Activated T-helper 17 cell treated with anti-CD3 and anti-CD28 coated beads, Interleukin-2, amount 50 U/mL, for 72 hours (primary cell): ENCODE measurements at places on chromosomes 7 and 10. TPM values are rescaled to one million over a fixed set of nuclear protein-coding genes. Genes with fewer than 3 reads are reported as not detected.
A peak's percentile ranks its signal among the peaks of the same experiment; 100 is the strongest.

DNA sequence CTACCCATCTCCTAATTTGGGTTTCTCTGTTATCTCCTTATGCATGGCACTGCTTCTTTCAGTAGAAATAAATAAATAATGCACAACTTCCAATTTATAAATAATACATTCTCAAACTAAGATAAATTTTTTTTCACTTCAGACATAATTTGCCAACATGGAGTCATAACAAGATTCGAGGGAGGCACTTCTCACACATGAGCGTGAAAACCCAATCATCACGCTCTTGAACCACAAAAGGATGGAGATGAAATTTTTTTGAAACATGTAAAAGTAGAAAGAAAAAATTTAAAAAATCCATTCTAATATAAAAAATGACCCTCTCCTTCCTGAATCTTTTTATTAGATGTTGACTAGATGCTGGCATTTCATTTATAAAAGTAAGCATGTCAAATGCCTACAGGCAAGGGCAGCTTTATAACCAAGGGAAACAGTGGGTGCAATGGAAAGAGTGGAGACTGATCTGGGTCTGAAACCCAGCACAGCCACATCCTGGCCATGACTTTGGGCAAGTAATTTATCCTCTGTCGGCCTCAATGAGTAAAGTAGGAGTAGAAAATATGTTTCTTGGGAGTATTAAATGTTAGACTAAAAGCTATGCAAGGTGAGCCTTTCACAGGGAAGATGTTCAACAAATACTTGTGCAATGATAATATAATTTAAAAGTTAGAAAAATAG is 185.0 kb downstream of the STK31 start:
- ATAC-seq, result peak; percentile 43

- ATAC-seq, result peak; percentile 19
Observed at GRCh38 chr7:5661942-5662341, 119.5 kb downstream of the RNF216 start.

Gene SMO
- total RNA-seq, result 0.08 TPM

DNA sequence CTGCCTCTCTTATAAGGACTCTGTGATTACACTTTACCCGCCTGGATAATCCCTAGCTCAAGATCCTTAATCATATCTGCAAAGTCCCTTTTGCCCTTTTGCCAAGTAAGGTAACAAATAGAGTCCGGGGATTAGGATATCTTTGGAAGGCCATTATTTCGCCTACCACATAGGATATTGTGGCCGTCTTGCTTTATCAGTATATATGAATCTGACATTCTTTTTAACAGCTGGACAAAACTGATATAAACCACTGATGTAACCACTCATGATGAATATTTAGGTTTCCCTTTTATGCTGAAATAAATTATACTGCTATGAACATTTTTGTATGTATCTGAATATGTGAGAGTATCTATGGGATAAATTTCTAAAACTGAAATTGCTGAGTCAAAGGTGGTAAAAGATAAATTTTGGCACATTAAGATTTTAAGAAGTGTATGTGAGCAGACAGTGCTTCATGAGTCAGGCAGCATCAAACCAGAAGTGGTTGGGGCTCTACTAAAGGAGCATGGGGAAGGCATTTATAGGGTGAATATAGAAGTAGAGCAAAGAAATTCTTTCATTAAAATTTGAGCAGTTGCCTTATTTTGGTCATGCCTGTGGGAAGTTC is 44.7 kb downstream of the AVL9 start:
- peak; percentile 71 for ATAC-seq

DNA sequence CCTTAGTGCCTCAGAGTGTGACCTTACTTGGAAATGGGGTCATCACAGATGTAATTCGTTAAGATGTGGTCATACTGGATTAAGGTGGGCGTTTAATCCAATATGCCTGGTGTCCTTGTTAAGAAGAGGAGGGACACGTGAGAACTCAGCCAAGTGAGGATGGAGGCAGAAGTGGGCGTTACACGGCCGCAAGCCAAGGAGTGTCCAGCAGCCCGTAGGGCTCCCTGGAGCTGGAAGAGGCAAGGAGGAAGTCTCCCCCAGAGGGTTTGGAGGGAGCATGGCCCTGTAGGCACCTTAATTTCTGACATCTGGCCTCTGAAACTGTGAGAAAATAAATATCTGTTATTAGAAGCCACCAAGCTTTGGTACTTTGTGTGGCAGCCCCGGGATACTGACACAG is 21.3 kb downstream of the DOCK1 start:
- ATAC-seq, result no peak

DNA sequence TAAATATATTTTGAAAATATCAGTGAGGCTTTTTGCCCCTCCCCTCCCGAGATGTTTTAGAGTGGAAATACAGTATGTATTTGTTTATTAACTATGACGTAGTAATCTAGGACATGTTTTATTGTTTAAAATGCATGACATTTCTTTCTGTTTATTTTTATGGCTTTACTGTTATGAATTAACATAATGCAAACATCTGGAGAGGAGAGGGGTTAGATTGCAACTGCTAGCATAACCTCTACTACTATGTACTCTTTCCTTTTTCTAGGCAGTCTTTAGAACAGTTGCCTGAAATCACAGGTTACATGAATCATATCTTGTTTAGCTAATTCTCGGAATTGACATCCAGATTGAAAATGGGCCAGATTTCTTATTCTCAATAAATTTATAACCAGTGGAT is 7.4 kb downstream of the BTAF1 start:
- ATAC-seq, result no peak

DNA sequence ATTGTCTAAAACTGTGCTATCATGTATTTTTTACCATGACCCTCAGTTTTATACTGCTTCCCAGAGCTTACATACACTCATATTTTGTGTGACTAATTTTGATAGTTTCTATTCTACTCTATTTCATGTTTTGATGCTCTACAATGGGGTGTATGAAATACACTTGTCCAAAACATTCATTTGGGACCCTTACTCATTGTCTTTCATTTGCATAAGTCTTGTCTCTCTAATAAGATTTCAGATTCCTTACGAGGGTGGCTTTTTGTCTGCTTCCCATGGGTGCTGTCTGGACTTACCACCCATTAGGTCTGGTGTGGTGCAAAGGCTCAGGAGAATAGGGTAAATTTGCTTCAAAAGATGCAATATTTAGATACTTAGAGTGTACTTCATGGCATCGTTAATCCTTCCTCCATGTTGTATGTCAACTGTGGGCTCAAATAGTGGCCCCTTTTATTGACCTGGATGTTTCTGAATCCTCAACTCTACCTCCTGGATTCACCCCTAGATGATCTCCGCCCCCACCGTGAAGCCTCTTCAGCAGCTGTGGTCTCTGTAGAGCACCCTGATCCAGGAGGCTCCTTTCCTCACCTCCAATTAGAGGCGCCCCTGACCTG is 3.6 kb upstream of the GIMAP5 start:
- ATAC-seq, result peak; percentile 58

- no peak for ATAC-seq
Observed at GRCh38 chr7:85074992-85075391, 111.9 kb downstream of the SEMA3D start.

GRCh38 chr7:53475776-53476175 is 440.3 kb downstream of the POM121L12 start:
- no peak for ATAC-seq

Gene MSRB2
- total RNA-seq, result 14.2 TPM

Gene MALRD1
- total RNA-seq, result not detected

DNA sequence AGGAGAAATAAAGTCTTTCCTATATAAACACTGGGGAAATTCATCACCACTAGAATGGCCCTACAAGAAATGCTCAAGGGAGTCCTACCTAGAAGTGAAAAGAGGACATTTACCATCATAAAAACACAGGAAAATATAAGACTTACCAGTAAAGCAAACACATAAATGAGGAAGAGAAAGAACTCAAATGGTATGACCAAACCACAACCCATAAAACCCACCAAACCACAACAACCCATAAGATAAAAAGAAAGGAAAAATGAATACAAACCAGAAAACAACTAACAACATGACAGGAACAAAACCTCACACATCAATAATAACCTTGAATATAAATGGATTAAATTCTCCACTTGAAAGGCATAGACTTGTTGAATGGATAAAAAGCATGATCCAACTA is 71.9 kb upstream of the DIP2C start:
- no peak for ATAC-seq

DNA sequence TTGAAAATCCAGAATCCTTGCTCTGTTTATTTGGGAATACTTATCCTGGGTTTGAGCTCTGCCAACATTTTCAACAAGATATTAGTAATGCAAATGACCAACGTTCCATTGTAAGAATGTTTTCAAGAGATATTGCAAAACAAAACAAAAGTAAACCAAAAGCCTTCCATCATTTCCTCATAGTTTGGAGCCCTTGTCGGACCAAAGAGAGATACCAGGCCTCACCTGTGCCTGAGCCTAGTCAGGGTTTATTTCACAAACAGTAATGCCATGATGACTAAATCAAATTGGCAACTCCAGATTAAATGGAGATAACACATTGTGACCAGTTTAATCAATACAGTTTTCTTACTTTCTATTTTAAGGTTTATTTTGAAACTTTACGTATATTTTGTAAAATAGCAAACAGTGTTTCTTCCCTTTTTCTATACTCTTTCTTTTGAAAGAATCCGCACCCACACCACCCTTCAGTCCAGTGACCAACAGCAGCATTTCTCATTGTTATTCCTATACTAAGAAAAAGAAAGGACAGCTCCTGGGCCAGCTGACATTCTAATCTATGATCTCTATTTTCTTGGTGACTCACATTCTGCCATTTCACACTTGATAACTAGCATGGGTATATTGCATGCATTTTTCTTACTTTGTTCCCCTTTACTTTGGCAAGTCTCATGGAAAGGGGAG is 168.5 kb upstream of the MEOX2 start:
- no peak for ATAC-seq

GRCh38 chr10:67573484-67573883 is 122.5 kb downstream of the CTNNA3 start:
- no peak for ATAC-seq

DNA sequence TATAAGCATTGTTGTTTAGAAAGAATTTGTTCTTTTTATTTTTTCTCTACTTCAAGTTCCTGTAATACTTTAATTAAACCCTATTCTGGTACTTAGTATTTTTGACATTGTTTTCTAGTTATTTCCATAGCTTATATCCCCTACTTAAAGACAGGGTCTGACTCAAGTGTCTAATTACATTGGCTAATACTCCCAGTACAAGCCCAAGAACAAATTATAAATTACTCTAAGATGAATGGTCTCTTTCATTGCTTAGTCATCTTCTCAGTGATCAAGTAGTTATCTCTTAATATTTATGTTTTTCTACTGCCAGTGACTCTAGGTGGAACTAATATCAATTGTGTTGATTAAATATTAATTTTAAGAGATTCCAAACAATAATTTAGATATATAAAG is 21.6 kb downstream of the AHR start:
- no peak for ATAC-seq

Gene CCDC7
- 53.7 TPM for total RNA-seq

DNA sequence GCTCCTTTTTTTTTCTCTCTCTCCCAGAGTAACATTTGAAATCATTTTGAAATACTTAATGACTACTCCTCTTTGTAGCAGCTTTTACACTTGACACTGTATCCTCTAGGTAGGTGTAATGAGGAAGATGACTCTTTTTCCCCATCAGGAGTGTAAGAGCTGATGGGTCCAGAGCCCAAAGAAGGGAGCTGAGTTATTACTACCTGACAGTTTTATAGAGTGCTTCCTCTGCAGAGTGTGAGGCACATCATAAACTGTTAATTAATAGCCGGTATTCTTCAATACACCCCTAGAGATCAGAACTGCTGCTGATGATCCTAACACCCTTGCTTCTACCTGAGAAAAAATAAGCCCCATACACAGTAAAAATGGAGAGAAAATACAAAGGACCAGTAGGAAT is 279.8 kb upstream of the SEMA3A start:
- ATAC-seq, result no peak

DNA sequence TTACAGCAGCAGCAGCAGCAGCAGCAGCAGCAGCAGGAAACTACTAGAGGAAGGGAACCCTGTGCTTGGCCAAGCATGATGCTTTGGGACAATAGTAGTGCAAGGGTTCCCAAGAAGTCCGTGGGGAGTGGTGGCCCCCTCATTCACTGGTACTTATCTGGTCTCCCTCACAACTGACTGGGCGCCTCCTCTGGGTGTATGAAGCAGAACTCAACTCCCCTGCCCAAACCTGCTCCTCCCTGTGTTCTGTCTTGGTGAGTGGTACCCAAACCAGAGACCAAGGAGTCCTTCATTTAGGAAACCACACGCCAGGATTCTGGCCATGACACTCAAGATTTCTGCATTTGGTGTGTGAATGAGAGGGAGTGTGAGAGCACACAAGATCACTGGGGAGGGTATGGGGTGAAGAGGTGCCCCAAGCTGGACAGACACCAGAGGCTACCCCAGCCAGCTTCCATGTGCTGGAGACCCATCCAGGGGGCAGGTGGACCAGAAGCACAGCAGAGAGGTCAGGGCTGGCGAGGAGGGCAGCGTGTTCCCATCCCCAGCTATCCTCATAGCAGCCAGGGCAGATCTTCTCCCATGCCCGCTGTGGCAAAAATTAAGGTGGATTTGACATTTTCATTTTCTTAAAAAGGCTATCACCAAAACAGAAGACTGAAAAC is 10.6 kb upstream of the ZNF777 start:
- ATAC-seq, result no peak

DNA sequence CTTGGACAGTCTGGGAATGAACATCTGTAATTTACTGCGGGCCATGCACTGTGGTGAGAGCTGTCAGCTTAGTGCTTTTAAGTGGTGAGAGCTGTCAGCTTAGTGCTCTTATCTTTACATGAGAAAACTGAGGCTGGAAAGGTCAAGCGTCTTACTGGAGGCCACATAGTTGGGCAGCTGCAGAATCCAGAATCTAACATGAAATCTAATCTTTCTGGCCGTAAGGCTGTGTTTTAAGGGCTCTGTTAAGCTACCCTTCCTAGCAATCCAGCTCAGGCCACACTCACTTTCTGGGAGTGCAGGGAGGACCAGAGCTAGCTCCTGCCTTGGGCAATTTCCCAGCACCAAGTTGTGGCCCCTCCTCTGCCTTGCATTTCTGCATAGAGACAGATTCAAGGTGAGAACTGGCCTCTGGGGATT is 70.2 kb downstream of the SORCS3 start:
- no peak for ATAC-seq

DNA sequence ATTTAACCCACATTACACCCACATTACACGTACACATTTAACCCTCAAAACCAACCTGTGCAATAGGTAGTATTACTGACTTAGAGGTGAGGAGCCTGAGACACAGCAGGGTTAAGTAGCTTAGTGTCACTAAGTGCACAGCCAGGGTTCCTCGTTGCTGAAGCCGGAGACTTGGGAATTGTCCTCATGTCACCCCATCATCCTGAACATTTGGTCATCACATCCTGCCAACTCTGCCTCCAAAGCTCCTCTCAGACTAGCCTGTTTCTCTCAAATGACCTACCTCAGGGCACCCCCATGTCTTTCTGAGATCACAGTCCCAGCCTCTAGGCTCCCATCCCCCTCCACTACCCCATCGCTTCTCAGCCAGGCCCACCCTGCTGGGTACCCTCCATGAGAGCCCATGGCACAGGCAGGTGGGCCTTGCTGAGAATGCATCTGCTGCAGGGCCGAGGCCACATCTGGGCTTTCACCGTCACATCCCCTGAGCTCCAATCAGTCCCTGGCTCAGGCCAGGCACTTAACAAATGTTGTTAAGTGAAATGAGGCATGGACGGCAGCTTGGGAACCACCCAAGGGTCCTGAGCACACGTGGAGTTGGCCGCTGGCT is 21.1 kb upstream of the PCBD1 start:
- ATAC-seq, result no peak
